Stimulated activated CD8-positive, alpha-beta memory T cell treated with anti-CD3 and anti-CD28 coated beads, Interleukin-7, amount 100 ng/mL, for 4 hours (primary cell): ENCODE measurements at places on chromosomes 2 and 18.

DNA sequence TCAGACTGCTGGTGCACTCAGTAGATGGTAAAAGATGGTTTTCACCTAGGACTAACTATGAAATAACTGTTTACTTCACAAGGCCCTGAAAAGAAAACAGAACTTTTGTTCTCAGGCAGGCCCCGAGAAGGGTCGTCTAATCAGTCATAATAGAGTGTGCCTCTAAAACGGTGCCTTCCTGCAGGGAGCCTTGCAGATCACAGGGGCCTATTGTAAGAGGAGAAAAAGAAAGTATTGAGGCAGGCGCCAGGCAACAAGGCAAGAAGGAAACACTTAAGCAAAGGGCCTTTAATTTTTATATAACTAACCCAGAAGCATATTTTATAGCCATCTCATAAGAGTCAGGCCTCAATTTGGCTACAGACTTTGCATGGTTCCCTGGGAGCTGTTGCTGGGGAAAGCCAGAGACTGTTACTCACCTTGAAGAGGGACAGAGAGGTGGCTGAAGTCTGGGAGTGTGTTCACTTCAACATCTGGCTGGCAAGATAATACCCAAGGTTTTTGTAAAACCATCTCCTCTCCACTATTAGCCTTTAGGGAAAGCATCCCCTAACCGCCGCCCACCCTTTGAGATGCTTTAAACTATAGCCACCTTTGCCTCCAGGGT is 117.1 kb downstream of the PRPF40A start:
- no peak for DNase-seq

GRCh38 chr2:56012221-56012765 is 88.7 kb upstream of the EFEMP1 start:
- no peak for DNase-seq

- no peak for DNase-seq
Observed at GRCh38 chr2:67251741-67252140, 145.4 kb upstream of the ETAA1 start.

DNA sequence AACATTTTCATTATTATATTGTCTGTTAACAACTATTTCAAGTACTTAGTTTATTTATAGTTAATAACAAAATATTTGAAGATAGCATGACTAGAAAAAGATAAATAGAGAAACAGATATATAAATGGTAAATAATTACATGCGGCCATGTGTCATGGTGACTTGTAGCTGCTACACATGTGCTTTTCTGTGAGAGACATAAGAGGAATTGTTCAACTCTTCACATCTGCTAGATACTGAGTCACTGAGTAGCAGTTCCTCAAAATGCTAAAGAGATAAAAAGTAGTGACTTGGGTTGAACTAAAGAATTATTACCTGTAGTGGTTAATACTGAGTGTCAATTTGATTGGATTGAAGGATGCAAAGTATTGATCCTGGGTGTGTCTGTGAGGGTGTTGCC is 37.5 kb upstream of the SCN9A start:
- no peak for DNase-seq

DNA sequence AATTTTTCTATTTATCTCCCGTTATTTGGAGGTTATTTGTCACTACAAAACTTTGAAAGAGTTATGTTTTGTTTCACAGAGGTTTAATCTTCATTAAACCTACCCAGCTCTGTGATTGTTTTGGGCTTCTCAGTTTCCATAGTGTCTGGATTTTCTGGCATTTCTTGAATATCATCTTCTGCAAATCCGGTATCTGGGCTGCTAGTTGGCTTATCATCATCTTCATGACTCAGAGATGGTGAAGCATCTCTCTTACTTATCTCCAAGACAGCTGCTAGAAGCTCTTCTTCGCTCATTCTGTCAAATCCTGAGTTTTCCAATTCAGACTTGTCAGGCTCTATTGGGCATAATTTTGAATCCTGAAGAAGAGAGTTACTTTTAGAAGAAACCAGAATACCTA is 55.6 kb downstream of the VIL1 start:
- no peak for DNase-seq

- no peak for DNase-seq
Observed at GRCh38 chr2:86017901-86018896, 87.5 kb downstream of the POLR1A start.

DNA sequence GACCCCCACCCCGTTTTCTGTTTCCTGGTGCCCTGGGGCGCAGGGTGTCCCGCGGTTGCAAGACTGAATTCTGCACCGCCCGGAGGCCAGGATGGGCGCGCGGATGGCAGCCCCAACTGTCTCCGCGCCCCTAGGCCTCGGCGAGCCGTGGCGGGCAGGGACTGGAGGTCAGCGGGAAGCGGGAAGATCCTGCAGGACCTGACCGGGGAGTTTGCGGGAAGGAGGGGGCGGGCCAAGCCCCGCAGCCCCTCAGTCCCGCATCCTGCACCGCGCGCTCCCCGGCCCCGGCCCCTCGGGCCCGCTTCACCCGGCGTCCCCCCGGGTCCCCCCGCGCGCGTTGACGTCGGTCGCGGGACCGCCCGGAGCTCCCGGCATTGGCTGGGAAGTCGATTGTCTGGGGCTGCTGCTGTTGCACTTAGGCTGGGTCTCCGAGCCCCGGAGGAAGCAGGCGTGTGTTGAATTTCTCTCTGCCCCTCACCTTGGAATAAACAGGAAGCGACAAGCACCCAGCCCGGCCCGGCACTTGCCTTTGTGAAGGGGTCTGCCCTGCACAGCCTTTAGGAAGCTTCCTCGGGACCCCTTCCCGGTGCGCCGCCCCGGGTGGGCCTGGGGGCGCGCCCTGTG is at the start of gene LDLRAD4:
Gene LDLRAD4, plus strand, starts transcription at position 393 of the 624 bp plus-strand sequence.
- peak; percentile 29 for DNase-seq

GRCh38 chr18:10797896-10798295 is 272.1 kb downstream of the NAPG start:
- no peak for DNase-seq

DNA sequence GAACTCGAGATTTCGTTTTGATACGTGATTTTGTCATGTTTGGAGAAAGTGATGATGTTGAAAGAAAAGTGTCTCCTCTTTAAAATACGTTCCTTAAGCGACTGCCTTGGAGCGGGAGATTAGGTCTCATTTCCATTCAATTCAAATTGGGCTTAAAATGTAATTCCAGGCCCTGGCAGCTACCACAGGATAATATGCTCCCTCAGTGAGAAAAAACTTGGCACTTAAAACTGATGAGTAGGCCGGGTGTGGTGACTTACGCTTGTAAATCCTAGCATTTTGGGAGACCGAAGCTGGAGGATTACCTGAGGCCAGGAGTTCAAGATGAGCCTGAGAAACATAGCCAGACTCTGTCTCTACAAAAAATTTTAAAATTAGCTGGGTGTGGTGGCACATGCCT is 146.3 kb upstream of the L3MBTL4 start:
- no peak for DNase-seq

- DNase-seq: peak; percentile 70
Observed at GRCh38 chr2:181456660-181457120, 496 bp upstream of the ITGA4 start.

- peak; percentile 77 for DNase-seq
Observed at GRCh38 chr2:197198890-197199289, 111.7 kb downstream of the ANKRD44 start.

GRCh38 chr2:96413323-96413722 is 77.8 kb downstream of the NCAPH start:
- no peak for DNase-seq

DNA sequence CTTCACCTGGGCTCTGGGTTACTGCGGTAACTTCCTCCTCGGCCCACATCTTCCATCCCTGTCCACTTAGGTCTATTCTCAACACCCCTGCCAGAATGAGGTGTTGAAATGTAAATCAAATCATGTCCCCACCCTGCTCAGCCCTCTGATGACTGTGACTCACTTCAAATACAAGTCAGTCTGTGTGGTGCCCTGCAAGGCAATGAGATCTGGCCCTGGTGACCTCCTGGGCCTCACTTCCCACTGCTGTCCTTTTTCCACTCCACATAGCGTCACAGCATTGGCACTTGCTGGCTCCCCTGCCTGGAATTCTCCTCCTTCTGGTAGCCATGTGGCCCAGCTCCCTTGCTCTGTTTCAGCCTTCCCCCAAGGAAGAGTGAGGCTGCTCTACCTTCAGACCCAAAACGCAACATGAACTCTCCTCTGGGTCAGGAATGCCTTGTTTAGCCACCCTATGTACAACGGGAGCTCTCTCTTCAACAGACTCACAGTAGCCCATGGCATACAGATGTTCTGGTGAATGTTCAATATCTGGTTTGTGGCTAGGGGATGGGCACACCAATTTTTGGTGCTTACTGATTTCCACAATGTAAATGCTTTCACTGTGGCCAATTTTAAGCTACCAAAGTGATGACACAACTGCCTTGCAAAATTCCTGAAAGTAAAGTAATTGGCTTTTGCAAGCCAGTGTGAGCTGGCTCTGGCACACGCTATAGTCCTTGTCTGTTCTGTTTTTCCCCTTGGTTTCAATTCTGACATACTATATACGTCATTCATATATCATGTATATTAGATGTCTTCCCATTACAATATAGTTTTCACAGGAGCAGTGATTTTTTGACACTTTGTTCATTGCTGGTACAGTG is 550.3 kb upstream of the HS6ST1 start:
- no peak for DNase-seq

- no peak for DNase-seq
Observed at GRCh38 chr2:180983468-180984242, 3.2 kb downstream of the UBE2E3 start.

DNA sequence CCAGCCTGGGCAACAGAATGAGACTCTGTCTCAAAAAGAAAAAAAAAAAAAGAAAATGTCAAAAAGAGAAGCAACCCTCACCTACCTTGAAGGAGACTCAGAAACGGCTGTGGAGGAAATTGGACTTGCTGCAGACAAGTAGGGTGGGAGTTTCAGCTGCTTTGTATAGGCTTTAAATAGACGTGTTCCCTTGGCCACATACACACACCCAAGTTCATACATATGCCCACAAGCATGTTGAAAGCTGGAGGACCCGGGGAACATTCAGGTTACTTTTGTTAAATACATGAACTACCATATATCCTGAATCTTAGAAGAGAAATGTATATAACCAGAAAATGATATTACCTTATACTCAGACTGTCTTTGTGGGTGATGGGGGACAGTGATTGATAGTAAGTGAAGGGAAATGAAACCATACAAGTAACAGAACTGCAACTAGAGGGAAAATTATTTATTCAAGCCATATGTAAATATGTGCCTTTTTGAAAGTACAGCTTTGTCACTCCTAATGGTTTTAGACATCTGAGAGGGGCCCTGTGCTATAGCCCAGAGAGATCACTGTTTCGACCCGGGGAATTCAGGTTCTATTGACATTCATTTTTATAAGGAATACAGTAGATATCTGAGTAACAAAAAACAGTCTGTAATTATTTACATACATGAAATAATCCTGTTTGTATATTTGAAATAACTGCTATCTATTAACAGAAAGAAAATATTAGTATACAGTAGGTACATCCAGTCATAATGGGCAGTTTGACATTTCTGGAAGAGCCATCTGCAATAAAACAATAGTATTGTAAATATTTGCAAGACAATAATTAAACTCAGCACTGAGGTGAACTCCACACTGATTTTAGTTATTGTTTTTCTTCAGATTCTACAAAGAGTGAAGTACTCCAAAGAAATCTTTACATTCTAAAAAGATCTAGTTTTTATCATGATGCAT is 48.0 kb upstream of the TGIF1 start:
- no peak for DNase-seq

- DNase-seq: no peak
Observed at GRCh38 chr2:98160554-98160953, 73.6 kb downstream of the VWA3B start.

DNA sequence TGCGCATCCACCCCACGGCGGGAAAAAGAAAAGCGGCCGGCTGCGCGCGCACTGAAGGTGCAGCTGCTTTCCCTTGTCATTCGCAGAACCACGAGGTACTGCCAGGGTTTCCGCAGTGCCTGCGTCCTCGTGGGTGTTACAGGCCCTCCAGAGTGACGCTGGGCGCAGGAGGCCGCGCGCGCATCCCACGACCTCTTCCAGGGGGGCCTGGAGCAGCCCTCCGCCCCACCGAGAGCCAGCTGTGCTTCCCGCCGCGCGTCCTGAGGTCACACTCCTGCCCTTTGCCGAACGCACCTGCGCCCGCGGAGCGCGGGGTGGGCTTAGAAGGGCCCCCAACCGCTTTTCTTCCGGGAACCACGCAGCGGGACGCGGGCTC is 378 bp upstream of the IAH1 start:
- DNase-seq: peak; percentile 62

- DNase-seq: no peak
Observed at GRCh38 chr2:60519231-60519863, 34.1 kb downstream of the BCL11A start.

DNA sequence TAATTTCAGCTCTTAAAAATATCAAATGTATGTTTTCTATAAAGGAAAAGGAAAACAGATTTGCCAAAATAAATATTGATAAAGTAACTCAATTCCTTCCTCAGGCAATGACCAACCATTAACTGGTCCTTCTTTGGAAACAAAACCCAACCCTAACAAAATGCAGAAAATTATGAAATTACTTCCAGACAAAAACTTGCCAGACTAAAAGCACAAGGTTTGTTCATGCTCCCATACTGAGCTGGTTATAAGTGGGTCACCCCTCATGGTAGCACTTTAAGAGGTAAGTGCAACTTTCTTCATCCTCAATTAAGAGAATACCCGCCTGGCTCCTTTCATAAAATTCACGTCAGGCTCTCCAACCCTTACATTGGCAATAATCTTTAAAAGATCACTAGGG is 31.1 kb upstream of the TTC32 start:
- no peak for DNase-seq

DNA sequence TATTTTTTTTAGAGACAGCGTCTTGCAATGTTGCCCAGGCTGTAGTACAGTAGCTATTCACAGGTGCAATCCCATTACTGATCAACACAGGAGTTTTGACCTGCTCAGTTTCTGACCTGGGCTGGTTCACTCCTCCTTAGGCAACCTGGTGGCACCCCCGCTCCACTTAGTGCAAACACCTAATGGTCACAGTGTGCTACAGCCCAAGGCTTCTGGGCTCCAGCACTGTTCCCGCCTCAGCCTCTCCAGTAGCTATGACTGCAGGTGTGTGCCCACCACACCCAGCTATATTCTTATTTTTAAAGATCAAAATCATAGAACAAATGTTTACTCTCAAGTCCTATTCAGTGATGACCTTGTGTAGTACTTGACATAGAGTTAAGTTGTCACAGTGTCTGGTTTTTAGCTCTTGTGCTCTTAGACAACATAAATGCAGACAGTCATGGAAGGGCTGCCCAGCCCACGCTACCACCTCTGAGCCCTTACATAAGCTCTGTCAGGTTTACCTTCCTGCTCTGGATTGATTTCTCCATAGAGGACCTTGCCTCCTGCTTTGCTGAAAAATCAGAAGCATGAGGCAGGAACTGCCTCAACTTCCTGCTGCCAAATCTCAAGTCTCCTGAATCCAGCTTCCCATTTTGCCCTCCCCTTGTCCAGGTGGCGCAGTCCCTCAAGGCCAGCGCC is 82.2 kb upstream of the SLC1A4 start:
- no peak for DNase-seq
